SIG-M5 (cell line): ENCODE measurements at places on chromosomes 2 and 18.
A peak's percentile ranks its signal among the peaks of the same experiment; 100 is the strongest.

DNA sequence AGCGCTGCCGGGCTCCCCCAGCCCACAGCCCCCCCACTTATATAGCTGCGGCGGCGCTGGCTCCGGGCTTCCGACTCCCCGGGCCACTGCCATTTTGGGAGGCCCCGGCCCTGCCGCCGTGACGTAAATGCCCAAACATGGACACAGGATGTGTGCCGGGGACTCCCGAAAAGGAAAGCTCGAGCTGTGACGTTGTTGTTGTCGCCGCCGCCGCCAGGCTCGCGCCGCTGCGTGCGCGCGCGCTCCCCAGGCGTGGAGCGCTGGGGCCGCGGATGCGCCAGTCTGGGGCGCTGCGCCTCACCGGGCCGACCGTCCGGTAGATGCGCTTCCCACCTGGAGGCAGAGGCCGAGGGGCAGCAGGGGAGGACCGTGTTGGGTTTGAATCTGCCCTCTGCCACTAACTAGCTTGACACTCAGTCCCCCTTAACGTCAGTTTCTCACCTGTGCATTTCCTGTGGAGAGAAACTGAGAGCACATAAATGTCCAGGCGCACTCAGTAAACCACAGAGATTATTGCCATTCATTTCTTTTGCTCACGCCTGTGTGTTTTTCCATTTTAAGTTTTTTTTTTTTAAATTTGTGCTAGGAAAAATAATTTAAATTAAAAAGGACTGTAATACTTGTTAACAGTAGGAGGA lies at the start of gene EGR4:
Gene EGR4 (minus strand): TSS at position 15 of the 638 bp plus-strand sequence. CDS start 231 bp downstream, outside the sequence.
- DNase-seq: peak; percentile 59

DNA sequence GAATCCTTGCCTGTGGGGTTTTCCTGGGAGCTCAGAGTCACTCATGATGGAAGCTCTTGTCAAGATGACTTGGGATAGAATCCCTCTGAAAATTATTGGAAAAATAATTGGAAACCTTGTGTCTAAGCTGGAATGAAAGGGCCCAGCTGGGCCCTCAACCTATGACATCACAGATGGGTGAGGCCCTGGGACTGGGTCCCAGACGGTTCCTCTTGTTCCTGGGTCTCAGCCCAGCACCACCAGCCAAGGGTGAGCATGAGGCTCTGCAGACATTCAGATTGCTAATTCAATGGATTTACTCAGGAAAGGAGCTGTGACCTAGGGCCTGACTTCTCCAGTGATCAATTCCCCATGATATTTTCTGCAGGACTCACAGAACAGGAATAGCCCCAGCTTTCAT lies 188.3 kb upstream of the MYT1L start:
- DNase-seq: no peak

DNA sequence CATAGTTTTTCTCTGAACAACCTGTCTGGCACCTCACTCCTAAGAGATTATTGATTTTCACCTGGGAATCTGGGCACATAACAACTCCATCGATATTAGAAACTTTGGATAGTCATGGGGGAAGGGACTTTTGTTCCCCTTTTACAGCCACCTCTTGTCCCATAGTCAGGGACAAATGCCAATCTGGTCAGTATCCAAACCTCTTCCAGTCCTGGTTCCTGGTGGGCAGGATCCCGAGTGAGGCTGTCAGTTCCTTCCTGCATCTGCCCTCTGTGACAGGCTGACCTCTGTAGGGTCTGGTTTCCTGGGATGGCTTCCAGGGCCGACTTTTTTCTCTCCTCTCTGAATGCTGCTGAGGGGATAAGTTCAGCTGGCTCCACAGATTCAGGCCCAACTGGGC lies 11.0 kb downstream of the KIF5C start:
- DNase-seq: no peak

DNA sequence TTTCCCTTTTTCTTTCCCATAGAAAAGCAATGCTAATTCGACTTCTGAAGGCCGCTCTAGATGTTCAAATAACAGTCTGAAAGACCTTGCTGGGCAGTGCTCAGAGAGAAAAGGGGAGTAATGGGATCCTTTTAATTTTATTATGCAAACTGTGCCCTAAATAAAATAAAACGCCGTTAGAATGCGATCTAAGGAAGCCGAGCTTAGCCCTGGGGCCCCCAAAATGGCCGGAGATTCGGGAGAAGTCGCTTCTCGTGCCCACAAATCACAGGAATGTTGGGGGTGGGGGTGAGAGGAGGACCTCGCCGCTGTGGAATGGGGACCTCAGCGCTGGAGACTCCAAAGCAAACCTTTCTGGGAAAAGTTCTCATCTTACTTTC lies 8.4 kb upstream of the POU3F3 start:
- no peak for DNase-seq

DNA sequence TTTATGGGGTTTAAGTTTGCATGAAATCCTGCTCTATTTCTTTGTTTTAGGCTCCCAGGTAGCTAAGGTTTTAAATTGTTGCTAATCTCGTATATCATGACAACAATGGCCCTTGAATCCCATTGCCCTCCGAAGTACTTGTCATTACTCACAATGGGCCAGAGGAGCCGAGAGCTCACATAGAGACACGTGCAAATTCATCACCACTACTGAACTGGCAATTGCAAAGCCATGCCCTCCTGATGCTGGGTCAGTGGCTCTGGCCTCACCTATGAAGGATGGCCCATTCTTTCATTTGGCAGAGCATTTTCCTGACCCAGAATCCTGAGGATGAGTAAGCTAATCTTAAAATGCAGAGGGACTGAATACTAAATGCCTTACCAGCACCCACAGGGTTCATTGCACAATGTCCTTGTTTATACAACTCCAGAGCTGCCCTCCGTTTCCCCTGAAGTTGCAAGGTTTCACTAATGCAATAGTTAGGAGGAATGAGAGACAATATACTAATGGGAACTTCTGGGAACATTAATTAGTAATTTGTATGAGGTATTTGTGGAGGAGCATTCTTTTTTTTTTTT lies 71.6 kb upstream of the GAREM1 start:
- no peak for DNase-seq
